Amniotic epithelial cell (primary cell): ENCODE measurements at places on chromosomes 1 and 21.

GRCh38 chr1:51636764-51637522 is 20.1 kb downstream of the OSBPL9 start:
- peak; percentile 91 for DNase-seq

DNA sequence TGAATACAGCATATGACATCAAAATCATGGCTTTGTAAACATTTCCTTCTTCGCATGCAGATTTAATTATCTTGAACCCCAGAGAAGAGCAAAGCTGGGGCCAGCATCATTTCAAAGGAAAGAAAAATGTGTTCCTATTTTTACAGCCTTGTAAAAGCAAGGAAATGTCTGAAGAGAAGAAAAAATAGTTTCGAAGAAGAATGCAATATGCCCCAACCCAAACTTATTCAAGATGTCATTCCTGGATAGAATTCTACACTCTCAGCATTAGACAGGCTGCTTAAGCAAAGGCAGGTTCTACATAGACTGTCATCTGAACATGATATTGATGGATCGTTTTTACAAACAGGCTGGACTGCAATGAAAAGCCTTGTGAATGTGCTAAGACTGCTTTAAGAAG is 900.8 kb downstream of the TTLL7 start:
- DNase-seq = no peak

- no peak for DNase-seq
Observed at GRCh38 chr1:235341334-235341733, 13.0 kb downstream of the GGPS1 start.

- DNase-seq = peak; percentile 50
Observed at GRCh38 chr1:113976609-113977278, 2.5 kb upstream of the OLFML3 start.

DNA sequence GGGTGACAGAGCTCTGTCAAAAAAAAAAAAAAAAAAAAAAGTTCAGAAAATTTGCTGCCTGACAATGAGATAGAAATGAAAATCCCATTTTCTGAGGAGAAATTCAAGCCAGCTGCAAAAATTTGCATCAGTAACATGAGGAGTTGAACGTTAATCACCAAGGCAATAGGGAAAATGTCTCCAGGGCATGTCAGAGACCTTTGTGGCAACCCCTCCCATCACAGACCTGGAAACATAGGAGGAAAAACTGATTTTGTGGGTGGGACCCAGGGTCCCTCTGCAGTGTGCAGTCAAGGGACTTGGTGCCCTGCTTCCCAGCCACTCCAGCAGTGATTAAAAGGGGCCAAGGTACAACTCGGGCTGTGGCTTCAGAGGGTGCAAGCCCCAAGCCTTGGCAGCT is 615.4 kb downstream of the RWDD3 start:
- DNase-seq = no peak

GRCh38 chr1:19232524-19232846 is 18.8 kb downstream of the EMC1 start:
- peak; percentile 51 for DNase-seq

DNA sequence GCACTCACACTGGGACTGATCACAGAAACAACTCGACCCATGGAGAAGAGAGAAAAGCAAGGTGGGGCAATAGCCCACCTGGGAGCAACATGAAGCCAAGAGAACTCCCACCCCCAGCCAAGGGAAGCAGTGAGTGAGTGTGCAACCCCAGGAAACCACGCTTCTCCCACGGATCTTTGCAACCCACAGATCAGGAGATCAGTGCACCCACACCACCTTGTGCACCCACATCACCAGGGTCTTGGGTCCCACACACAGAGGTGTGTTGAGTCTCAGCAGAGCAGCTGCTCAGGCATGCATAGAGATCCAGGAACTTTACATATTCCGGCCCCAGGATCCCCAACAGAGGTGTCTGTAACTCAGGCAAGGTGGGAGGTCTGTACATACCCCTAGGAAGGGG is 17.2 kb upstream of the PRDX6 start:
- DNase-seq = no peak

DNA sequence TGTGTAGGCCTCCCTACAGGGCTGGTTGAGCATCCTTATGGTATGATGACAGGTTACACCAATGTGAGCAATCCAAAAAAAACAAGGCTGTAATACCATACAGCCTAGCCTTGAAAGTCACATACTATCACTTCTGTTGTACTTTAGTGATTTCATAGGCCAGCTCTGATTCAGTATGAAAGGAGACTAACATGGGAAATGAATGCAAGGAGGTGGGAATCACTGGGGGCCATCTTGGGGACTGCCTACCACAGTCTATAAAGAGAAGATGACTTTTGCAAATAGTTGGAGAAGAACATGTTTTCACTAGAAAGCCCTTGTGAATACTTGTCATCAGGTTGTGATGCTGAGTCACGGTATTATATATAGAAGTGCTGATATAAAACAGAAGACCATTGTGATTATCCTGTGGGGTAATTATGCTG is 270.7 kb downstream of the S1PR1 start:
- DNase-seq = no peak

DNA sequence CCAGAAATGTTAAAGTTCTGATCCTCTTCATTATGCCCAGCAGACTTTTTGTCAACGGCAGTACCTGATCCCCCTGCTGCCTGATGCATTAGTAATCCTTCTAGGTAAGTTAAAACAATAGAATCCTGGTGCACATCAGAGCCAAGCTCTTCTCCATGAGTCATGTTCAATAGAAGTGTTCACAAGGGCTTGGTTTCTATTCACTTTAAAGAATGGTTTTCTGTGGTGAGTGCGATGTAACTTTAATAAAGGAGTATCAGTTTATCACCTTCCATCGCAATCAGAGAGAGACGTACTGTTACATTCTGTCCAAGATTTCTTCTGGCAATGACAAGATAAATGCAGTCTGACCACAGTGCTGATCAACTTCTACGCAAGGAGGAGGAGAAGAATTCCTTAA is 96.8 kb downstream of the NRIP1 start:
- DNase-seq = peak; percentile 72

DNA sequence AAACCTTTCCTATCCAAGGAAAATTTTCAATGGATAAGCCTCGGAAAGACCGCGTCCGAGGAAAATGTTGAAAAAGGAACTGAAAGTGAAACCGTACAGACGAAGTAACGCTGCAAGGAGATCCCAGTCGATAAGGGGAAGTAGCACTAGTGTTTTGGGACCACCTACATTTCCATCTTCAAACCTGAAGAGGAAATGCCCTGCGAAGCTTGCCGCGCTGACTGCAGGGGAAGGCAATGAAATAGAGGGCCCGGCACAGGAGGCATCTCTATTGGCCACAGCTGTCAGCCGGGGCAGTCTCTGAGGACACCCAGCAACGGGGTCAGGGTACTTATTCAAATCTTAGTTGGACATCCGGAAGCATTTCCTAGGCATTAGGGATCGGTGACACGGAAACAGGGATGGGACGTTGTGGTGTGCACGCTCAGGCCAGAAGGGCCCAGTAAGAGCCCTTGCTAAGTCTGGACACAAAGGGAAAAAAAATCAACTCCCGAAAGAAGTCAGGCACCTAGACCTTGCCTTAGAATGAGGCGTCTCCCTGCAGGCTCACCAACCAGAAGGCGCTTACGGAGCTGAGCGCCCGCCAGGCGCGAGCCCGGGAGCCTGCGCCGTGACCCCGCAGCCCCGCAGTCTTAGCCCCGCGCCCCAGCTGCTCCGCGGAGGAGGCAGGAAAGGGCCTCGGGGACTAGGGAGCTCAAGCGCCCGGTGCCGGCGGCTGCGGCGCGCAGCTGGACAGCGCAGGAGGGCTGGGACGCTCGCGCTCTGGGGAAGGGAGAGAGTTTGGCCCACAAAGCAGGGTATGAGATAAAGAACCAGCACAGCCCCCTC is 655 bp downstream of the USF1 start:
- peak; percentile 68 for DNase-seq

- no peak for DNase-seq
Observed at GRCh38 chr1:36098650-36099365, 10.1 kb downstream of the ADPRS start.

DNA sequence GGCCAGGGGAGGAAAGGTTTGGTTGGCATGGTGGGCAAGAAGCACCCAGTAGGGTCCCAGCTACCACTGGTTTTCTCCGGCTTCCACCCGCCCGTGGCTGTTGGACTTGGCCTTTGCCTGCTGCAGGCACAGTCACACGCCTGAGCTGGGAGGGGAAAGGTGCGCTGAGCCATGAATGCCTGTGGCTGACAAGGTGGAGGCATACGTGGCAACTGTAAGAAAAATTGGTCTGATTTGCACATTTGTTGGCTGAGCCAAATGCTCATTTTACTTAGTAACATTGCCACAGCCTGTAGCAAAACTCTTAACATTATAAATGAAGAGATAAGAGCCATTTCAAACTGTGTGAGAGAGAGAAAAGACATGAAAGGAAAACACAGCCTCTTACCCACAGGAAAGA is 191.6 kb downstream of the PTPRC start:
- DNase-seq = peak; percentile 27

GRCh38 chr1:168599641-168600040 is 23.2 kb downstream of the XCL1 start:
- no peak for DNase-seq

DNA sequence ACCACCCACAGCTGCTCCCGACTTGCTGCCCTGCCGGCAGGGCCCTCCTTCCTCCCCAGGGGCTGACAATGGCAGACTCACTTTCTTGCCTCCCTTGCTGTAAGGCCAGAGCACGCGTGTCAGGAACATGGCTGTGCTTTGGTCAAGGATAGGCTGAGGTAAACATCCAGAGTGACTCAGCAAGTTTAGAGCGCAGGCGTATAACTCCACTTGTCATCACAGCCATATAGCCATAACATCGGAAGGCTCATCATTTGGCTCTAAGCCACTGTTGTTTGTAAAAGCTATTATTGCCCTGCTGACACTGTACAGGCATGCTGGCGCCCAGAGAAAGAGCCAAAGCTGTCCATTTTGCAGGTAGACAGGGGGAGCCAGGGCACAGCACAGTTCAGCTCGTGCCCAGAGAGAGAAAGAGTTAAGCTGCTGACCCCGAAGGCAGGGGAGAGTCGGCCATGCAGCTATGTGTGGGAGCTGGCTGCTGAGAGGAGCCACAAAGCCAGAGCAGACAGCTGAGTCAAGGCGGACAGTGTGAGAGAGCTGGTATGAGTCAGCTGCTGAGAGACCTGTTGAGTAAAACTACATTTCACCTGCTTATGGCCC is 60.6 kb downstream of the GNG4 start:
- DNase-seq = peak; percentile 96

GRCh38 chr21:38702196-38702595 is 103.5 kb upstream of the ETS2 start:
- DNase-seq = no peak

- DNase-seq = no peak
Observed at GRCh38 chr1:223084464-223084866, 58.6 kb downstream of the TLR5 start.

DNA sequence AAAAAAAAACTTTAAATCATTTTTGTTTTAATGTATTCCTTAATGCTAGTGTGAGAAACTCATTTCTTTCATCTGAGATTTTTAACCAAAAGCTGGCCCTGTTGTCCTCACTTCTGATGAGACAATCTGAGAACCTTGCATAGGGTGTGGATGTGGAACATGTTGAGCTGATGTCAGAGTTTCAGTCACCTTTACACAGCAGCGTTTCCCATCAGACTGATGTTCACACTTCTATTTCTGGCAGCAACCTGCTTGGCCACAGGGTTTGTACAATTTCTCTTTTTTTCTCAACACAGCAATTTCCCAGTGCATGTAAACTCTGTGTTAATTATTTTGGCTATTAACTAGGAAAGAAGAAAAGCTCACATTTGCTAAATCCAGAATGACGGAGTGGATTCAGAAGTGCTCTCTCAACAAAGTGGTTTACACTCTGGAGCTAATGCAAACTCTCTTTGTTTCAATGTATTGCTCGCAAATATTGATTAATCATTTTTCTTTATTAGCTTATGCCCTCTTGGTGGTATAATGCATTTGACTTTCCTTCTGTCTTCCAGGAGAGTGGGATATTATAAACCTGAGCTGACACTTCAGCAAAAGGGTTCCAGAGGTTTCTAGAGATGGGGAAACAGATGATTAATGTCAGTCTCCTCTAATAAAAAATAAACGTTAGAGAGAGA is 70.5 kb upstream of the HSPA13 start:
- DNase-seq = no peak

DNA sequence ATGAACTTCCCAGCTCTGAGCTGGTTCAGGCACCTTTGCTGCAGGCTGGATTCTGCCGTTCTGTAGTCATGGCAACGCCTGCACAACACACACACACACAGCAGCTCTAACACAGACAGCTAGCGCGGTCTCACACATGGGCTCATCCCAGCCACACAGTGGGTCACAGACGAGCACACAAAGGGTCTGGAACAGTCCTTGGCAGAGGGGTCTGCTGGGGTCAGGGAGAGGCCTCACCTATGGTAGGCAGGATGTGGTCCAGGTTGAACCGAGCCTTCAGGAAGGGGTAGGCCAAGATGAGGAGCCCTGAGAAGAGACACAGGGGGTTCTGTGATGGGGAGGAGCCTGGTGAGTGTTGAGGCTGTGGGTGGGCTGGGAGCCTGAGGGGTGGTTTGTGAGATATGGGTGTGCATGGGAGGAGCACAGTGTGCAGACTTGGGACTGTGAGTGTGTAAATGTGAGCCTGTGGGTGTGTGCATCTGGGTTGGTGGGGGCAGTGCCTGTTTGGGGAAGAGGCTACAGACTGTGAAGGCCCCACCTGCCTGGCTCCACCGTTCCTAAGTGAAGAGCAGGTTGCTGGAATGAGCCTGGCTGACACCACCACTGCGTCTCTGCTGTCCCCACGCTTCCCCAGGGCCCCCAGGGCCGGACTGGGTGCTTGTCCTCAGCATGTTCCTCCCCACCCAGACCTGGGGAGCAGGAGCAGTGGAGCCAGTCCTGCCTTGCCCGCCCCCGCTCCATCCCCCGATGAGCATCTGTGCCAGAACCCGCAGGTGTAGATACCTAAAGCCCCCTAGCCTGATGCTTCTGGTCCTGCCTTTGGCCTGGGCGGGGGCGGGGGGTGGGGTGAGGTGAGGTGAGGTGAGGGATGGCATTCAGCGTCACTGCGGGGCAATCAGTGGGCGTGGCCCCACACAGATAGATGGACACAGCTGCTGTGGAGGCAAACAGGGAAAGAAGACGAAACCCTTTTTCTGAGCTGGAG is 1.5 kb downstream of the KNCN start:
- peak; percentile 37 for DNase-seq

DNA sequence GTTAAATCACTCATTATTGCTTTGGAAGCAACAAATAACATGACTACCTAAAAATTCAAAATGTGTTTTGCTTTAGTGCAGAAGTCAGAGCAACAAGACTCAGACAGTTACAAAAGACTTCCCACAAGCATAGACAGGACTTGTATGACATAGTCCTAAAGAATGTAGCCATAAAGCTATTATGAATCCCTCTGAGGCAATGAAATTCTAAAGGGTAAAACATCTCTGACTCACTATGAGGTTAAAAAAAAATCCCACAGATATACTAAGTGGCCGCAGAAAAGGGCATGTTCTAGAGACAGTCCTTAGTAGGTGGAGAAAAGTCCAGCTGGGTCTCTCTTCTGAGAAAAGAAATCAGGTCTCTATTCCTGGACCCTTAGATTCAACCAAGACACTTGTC is 4.9 kb downstream of the PRKAB2 start:
- peak; percentile 97 for DNase-seq
